ENCODE measurements at places on chromosomes 13 and 19.

- no peak for DNase-seq
These were observed 67.6 kb downstream of the TNFRSF19 start for GRCh38 chr13:23637829-23638228.

- peak; percentile 31 for DNase-seq
These were observed 247.7 kb upstream of the SLITRK1 start for GRCh38 chr13:84129966-84130365.

DNA sequence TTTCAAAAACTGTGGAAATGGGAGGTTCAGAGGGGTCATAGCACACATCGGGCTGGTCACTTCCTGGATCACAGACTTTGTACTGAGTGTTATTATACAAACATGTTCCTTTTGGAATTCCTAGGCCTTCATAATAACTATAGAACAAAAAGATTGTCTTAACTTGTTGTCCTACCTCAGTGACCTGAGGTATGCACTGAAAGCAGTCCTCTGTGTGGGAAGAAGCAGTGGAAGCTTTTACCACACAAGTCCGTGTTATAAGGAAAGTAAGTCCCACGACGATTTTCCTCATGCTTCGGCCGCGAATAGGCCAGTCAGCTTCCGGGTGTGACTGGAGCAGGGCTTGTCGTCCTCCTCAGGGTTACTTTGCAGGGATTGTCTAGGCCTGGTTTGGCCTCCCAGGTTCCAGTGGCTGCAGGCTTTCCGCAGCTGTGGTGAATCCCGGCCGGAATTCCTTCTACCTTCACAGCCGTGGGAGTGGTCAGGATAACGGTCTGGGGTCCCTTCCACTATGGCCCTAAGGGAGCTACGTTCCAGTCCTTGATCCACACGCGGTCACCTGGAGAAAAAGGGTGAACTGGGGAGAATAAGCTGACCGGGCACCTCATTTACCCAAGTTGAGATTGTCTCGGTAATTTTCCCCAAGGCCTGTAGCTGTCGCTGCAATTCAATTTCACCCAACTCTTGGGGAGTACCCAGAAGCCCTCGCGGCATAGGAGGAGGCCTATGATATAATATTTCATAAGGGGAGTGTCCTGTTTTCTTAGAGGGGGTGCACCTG is 16.0 kb downstream of the NAPSA start:
- no peak for DNase-seq

- no peak for DNase-seq
These were observed 1440.3 kb downstream of the PCDH9 start for GRCh38 chr13:65789815-65790214.

- peak; percentile 87 for DNase-seq
These were observed 7.4 kb downstream of the ETHE1 start for GRCh38 chr19:43519436-43520088.

DNA sequence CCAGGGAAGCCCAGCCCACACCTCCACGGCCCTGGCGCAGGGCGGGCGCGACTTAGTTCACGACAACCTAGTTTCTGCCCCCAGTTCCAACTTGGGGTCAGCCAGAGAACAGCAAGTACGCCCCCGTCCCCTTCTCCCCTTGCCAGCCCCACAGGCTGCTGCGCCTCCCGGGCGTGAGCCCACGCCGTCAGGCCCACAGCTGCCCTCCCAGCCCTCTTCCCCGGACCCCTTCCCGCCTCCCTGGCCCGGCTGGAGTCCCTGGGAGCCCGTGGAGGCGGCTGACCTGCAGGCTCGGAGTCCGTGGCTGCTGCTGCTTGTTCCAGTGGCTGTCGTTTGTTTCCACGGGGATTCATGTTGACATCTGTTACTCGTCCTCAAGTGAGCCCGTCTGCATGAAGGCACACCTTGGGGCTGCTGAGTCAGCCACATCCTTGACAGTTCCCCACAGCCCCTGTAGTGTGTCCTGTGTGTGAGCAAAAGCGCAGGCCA is 86.0 kb downstream of the ATP11A start:
- no peak for DNase-seq

- no peak for DNase-seq
These were observed 689.3 kb downstream of the UQCRFS1 start for GRCh38 chr19:28523619-28524018.

GRCh38 chr13:78978381-78978998 is 319.5 kb upstream of the OBI1 start:
- DNase-seq, result peak; percentile 15

DNA sequence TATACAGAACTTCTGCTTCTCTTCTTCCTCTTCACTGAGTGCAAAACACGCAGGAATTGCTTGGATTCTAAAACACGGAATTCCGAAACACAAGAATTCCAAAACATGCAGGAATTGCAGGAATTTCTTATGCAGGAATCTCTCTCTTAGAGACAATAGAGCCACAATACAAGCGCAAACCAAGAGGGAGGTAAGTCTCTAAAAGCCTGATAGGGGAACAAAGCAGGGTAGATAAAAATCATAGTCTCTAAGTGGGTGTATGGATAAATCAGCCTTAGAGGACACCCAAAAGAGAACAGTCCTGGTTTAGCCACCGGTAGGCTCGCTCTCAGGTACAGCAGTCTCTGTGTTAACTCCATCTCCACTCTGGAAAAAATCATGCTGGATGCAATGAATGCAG is 112.9 kb downstream of the LHFPL6 start:
- DNase-seq, result no peak

- DNase-seq, result no peak
These were observed 1.9 kb upstream of the SDHAF1 start for GRCh38 chr19:35992907-35993765.

- DNase-seq, result no peak
These were observed 488.8 kb downstream of the IRS2 start for GRCh38 chr13:109297628-109298027.

DNA sequence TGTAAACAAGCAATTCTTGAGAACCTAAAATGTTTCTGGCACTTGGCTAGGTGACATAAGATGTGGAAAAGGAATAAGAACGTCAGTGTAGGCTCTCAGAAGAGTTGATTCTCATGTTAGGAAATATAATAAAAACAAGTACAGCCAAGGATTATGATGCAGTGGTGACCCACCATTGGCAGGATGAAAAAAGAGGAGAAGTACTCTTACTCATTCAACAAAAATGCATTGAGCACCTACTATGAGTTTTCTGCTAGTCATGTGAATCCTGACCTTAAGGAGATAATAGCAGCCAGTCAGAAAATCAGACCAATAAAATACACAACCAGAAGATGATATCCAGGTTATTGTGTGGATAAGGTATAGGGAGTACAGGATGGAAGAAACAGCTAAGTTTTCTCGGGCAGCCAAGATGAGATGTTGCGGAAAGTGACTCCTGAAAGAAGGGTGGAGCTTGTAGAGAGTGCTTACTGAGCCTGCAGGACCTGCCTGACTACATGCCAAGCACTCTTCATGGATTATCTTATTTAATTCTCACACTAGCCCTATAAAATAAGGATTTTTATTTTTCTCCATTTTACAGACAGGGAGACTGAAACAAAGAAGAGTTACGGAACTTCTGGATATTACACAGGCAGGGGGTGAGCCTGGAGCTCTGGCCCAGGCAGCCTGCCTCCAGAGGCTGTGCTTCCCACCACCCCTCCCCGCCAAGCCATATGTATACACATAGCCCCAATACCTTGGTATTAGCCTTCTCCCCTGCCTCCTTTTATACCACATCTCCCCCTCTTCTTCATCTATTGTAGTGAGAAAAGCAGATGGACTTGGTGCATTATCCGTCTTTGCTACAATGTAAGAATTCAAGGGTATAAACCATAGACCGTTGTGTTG is 58.0 kb downstream of the TGDS start:
- no peak for DNase-seq

DNA sequence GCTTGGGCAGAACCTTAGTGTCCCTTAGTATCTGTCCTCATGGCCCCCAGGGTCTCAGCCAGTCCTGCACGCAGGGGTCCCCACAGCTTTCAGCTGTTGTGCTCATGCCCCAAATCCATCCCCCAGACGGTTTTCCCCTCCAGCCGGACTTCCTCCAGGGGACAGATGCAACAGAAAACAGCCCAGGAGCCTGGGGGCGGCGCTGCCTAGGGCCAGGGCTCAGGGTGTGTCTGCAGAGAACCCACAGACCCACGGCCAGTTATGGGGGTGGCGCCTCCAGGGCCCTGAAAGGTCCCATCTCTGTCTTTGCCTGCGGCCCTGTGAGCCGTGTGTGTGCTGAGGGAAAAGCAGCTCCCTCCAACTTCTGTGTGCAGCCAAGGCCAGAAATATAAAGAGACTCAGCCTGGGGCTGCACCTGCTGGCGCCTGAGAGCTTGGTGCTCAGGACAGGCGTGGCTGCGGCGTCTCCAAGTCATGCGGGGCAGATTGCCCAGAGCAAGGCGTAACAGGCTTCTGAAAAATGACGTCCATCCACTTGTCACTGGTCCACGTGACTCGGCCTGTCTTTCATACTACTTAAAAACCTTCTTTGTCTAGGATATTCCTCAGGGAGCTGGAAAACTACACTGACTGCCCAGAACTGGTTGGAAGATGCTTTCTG is 22.1 kb upstream of the F7 start:
- DNase-seq, result no peak

DNA sequence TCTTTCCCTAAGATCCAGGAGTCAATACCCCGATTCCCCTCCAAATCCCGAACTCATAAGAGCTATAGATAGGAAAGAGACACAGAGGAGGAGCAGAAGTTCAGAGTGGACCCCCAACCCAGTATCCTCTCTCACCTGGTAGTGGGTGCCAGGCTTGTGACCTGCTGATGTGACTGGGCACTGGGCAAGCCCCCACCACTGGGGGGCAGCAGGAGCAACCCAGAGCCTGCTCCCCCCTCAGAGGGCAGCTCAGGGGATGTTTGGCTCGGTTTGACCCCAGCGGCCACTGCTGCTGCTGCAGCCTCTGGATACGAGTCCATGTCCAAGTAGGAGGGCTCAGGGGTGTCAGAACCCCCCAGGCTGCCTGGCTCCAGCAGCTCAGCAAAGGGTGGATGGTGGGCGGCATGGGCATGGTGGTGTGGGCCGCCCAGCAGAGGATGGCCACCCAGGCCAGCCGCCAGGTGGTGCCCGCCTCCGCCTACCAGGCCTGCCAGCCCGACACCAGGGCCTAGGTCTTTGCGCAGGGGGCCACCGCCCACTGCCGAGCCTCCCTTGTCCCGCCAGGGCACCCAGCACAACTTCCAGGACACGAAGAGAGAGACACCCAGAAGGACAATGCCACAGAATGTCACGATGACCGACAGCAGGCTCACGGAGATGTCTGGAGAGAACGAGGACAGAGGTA is 7.4 kb downstream of the SYT3 start:
- DNase-seq, result no peak

DNA sequence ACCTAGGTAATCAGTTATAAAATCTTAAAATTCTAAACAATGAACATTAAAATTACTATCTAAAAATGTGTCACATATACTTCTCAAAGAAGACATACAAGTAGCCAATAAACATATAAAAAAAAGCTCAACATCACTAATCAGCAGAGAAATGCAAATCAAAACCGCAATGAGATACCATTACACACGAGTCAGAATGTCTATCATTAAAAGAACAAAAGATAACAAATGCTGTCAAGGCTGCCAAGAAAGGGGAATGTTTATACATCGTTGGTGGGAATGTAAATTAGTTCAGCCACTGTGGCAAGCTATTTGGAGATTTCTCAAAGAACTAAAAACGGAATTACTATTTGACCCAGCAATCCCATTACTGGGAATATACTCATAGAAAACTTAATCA is 310.3 kb upstream of the EDNRB start:
- no peak for DNase-seq

GRCh38 chr13:83453723-83454122 is 428.6 kb downstream of the SLITRK1 start:
- DNase-seq, result no peak

- no peak for DNase-seq
These were observed 41.5 kb downstream of the MLLT1 start for GRCh38 chr19:6238256-6238642.

DNA sequence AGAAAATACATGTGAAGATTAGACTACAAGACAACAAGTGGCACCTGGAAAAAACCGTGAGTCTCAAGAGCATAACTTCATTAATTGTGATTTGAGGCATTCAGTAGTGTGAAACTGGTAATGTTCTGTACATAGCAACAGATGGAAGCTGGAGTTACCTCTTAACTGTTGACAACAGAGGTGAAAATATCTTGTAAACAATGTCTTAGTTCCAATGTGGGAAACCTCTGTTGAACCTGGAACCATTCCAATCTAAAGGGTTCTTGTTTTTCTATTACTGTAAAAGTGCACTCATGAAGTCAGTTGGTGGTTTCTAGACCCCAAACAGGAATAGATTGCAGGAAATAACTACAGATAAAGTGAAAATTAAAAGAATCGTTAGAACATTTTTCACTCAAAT is 728.4 kb downstream of the SLITRK1 start:
- DNase-seq, result no peak

DNA sequence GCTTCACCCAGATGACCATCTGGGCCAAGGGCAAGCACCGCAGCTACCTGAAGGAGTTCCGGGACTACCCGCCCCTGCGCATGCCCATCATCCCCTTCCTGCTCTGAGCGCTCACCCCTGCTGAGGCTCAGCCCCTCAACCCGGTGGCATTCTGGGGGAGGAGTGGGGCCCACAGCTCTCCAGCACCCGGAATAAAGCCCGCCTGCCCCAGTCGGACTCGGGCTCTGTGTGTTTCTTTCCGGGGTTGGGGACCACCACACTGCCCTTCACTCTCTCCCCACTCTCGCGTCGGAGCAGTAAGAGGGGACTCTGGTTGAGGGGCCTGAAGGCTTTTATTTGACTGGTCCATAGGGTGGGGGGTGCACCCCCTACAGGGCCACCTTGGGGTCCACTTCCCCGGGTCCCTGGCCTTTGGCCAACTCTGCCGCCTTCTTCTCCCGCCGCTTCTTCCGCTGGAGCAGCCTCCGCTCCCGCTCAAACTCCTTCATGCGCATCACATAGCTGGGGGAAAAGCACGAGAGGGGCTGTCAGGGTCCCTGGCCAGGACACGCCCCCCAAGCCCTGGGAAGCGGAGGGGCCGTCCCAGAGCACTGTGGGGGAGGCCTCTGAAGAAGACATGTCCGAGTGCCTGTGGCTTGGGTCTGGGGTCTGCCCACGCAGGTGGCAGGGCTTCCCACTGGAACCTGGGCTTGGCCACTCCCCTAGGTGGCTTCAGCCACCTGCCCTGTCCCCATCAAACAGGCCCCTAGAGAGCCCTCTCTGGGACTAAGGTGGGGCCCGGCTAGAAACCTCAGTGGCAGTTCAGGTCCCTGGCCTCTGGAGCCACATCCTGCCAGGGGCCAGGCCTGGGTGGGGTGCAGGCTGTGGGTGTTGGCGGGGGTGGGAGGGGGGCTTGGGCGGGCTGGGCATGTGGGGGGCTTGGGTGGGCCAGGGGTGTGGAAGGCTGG is 5.8 kb downstream of the NDUFB7 start:
- DNase-seq, result no peak
